ENCODE measurements at places on chromosomes 4 and X. TPM values are rescaled to one million over a fixed set of nuclear protein-coding genes. Genes with fewer than 3 reads are reported as not detected.

GRCh38 chrX:44785652-44786051, 58.2 kb upstream of the DUSP21 start:
- no peak for DNase-seq
- no peaks in the 10 kb centered on the region for H3K27me3 ChIP-seq
- no peaks in the 10 kb centered on the region for H3K4me1 ChIP-seq
- no peak overlapping the region for H3K4me3 ChIP-seq
- no peak overlapping the region for H3K27ac ChIP-seq
- no peaks in the 10 kb centered on the region for H3K36me3 ChIP-seq

- no peak overlapping the region for H3K27ac ChIP-seq
- no peaks in the 10 kb centered on the region for H3K4me1 ChIP-seq
- H3K4me3 ChIP-seq, result no peak overlapping the region
- no peaks in the 10 kb centered on the region for H3K36me3 ChIP-seq
- no peaks in the 10 kb centered on the region for H3K27me3 ChIP-seq
- DNase-seq, result no peak
These were observed 362.0 kb upstream of the CT83 start for GRCh38 chrX:116824785-116825184.

- no peaks in the 10 kb centered on the region for H3K36me3 ChIP-seq
- no peaks in the 10 kb centered on the region for H3K4me1 ChIP-seq
- H3K4me3 ChIP-seq, result no peak overlapping the region
- no peak for DNase-seq
These were observed 689.0 kb downstream of the GRID2 start for GRCh38 chr4:92992758-92993157.

GRCh38 chr4:19883841-19884240, 367.9 kb upstream of the SLIT2 start:
- DNase-seq, result no peak
- no peaks in the 10 kb centered on the region for H3K27me3 ChIP-seq
- no peak overlapping the region for H3K4me3 ChIP-seq
- no peaks in the 10 kb centered on the region for H3K36me3 ChIP-seq
- H3K4me1 ChIP-seq, result no peaks in the 10 kb centered on the region

DNA sequence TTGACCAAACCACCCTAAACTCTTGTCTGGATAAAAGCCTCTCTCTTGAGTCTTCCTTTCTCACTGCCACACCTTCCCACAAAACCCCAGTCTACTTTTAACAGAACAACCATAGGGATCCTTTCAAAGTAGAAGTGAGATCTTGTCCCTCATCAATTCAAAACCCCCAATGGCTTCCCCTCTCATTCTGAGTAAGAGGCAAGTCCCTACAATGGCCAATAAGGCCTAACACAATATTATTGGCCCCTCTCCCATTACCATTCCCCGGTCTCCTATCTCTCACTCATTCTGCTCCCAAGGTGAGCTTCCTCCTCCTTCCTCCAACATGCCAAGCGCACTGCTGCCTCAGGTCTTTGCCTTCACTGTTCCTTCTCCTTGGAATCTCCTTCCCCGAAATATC, 57.1 kb downstream of the REELD1 start:
- no peaks in the 10 kb centered on the region for H3K4me1 ChIP-seq
- no peak overlapping the region for H3K4me3 ChIP-seq
- no peak for DNase-seq
- peaks cover 2% of the 10 kb centered on the region for H3K36me3 ChIP-seq

DNA sequence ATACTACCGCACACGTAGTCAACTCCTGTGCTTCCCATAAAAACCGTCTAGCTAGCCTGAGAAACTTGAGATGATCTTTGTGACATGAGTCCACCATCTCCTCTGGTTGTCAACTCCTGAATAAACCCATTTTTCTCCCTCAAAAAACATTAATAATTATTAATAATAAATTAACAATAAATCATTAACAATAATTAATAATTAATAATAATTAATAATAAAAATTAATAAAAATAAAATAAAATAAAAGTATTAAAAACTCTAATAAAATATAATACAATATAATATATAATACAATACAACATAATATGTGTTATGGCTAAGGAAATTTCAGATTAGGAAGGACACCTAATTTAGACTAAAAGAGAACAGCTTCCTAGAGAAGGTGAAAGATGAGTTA, 20.7 kb upstream of the TMPRSS11E start:
- H3K27ac ChIP-seq, result no peak overlapping the region
- no peak overlapping the region for H3K4me3 ChIP-seq
- H3K4me1 ChIP-seq, result no peaks in the 10 kb centered on the region
- DNase-seq, result no peak
- no peaks in the 10 kb centered on the region for H3K27me3 ChIP-seq

DNA sequence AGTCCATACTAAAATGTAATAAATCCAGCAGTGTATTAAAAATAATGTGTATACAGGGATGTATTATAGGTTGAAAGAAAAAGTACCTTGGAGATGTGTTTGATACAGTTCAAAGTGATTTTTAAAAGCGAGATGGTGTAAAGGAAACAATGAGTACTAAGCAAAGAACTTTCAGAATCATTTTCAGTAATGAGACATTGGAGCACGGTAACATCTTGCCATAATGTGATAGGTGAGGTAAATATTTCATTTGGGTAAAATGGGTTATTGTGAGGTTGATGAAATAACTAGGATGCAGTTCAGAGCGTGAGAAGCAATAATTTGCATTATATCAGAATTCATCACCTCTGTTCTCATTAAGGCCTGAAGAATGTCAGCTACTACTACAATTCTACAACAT, 25.9 kb downstream of the EIF2S3 start:
- DNase-seq, result no peak
- no peaks in the 10 kb centered on the region for H3K4me1 ChIP-seq
- no peaks in the 10 kb centered on the region for H3K36me3 ChIP-seq
- H3K27me3 ChIP-seq, result no peaks in the 10 kb centered on the region

DNA sequence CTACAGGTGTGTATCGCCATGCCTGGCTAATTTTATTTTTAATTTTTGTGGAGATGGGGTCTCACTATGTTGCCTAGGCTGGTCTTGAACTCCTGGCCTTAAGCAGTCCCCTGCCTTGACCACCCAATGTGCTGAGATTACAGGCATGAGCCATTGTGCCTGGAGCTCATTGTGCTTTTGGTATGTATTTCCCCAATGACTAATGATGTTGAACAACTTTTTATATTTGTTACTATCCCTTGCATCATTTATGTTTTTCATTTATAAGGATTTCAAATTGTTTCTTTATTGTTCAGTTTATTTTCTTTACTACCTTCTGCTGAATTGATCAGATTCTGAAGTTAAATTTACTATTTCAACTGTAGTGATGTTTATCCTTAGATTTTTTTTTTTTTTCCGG, 199.7 kb downstream of the CEP135 start:
- H3K27ac ChIP-seq, result no peak overlapping the region
- H3K4me3 ChIP-seq, result no peak overlapping the region
- DNase-seq, result no peak
- no peaks in the 10 kb centered on the region for H3K4me1 ChIP-seq

GRCh38 chr4:103150677-103151076, 47.5 kb downstream of the CENPE start:
- DNase-seq, result no peak
- H3K27me3 ChIP-seq, result no peaks in the 10 kb centered on the region
- no peak overlapping the region for H3K27ac ChIP-seq
- H3K4me1 ChIP-seq, result no peaks in the 10 kb centered on the region
- no peak overlapping the region for H3K4me3 ChIP-seq
- H3K36me3 ChIP-seq, result no peaks in the 10 kb centered on the region

GRCh38 chr4:153025406-153025805, 89.3 kb downstream of the FHDC1 start:
- no peak overlapping the region for H3K4me3 ChIP-seq
- H3K27ac ChIP-seq, result no peak overlapping the region
- DNase-seq, result no peak

- H3K4me1 ChIP-seq, result no peaks in the 10 kb centered on the region
- no peak for DNase-seq
- H3K36me3 ChIP-seq, result no peaks in the 10 kb centered on the region
These were observed 131.9 kb upstream of the GPRIN3 start for GRCh38 chr4:89439533-89439932.

DNA sequence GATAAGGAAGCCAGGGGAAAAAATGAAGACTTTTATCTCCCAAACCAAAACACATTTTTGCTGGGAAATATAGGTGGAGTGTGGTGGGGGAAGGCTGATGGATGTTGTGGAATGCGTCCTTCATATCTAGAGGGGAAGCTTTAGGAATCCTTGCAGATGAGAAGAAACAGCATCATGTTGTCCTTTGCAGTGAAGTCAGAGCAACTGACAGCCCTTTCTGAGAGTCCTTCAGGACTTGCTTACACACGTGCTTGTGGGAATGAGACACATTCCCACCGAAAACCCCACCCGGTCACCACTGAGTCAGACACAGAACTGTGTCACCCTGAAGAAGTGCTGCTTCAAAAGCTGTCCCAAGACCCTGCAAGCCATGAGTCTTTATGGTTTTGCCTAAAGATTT, 81.5 kb downstream of the SHROOM2 start:
- H3K4me1 ChIP-seq, result no peaks in the 10 kb centered on the region
- H3K36me3 ChIP-seq, result no peaks in the 10 kb centered on the region
- no peak overlapping the region for H3K4me3 ChIP-seq
- DNase-seq, result no peak

DNA sequence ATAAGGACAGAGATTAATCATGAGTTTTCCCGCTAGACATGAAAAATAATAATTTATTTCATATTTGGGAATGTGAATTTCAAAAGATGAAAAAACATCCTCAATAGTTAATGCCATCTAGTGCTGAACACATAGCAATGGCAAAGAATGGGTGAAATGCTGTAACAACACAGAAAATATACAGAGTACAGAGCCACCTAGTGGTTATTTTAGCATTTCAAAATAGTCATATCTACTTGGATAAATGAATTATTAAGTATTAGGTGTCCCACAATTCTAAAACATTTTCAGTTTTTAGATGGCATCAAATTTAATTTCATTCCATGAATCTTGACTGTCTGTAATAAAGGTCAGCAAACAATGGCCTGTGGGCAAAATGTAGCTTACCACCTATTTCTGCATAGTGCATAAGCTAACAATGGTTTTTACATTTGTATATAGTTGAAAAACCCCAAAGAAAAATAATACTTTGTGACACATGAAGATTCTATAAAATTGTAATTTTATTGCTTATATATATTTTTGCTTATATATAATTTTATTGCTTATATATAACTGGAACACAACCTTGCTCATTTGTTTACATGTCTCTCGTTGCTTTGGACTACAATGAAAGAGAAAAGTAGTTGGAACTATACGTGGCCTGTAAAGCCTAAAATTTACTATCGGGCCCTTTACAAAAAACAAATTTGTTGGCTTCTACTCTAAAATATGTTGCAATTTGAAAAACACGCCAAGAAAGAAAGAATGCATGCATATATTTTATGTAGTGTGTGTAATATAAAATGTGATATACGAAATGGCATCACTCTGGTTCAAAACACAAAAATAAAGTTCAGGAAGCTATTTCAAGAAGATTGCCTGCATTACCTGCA, 99.1 kb upstream of the FAM47C start:
- no peak for DNase-seq
- H3K27me3 ChIP-seq, result no peaks in the 10 kb centered on the region
- no peaks in the 10 kb centered on the region for H3K4me1 ChIP-seq

DNA sequence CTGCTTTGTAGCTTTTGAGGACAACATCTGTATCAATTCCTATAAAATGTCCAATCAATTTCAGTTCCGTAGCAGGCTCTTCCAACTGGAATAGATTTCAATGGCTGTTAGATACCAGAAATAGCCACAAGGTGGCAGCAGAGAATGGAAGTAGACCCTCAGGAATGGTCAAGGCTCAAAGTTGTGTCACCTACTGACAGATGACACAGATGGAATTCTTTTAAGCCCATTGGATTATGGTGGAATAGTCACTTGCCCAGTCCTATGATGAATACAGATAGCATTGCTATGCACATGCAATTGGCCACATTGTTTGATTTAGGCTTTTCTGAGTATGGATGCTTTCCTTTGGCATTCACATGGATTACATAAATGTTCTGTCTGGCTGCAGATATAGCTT, 130.4 kb upstream of the RADX start:
- H3K27ac ChIP-seq, result no peak overlapping the region
- DNase-seq, result no peak
- H3K27me3 ChIP-seq, result no peaks in the 10 kb centered on the region
- H3K4me1 ChIP-seq, result no peaks in the 10 kb centered on the region
- no peaks in the 10 kb centered on the region for H3K36me3 ChIP-seq
- H3K4me3 ChIP-seq, result no peak overlapping the region

DNA sequence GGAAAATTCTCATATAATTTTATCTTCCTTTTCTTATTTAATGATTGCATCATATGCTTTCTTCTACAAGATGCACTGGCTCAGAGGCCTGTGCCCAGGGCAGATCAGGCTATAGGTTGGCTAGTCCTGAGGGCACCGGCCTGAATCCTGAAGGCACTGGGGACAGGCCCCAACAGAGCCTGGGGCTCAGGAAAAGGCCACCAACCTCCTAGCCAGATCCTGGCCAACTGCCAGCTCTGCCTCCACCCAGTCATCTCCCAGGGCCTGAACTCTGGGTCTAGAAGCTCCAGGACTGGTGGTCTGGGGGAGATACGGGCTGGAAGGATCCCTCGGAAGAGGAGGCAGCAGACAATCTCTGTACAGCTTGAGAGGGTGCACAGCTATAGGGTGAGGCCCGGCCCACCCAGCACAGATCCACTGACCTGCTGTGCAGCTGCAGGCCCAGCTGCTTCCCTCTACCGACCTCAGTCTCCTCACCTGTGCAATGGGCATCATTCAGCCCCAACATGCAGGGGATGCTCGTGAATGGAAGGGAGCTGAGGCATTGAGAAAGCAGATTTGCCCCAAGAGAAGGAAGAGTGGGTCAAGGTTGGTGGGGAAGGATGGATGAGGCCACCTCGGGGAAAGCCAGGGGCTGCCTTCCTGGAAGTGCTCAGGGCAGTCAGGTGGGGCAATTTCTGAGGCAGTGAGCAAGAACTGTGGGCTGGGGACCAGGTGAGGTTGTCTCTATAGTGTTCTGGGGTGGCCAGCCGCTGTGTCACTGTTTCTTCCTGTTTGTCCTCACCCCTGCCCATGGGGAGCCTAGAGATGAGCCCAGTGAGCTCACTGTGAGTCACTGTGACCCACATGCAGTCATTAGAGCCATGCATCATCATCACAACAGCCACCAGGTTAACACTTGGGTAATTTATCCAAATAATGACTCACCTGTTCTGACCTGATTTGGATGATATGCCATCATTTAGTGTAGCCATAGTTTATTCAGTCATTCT, 22.4 kb upstream of the XAGE2 start:
- no peaks in the 10 kb centered on the region for H3K27me3 ChIP-seq
- no peaks in the 10 kb centered on the region for H3K36me3 ChIP-seq
- no peak overlapping the region for H3K4me3 ChIP-seq

GRCh38 chr4:98720871-98721480, 62.6 kb upstream of the TSPAN5 start:
- no peaks in the 10 kb centered on the region for H3K4me1 ChIP-seq
- no peak overlapping the region for H3K4me3 ChIP-seq
- H3K27ac ChIP-seq, result no peak overlapping the region
- no peaks in the 10 kb centered on the region for H3K36me3 ChIP-seq
- no peaks in the 10 kb centered on the region for H3K27me3 ChIP-seq
- DNase-seq, result no peak

ENAM gene
- total RNA-seq, result not detected

FHDC1 gene
- total RNA-seq, result 3.0 TPM

DKK2 gene
- total RNA-seq, result 0.71 TPM

KLHL4 gene
- total RNA-seq, result 1.2 TPM

LRP2BP gene
- 1.8 TPM for total RNA-seq

TKTL1 gene
- total RNA-seq, result 0.24 TPM

SFRP2 gene
- total RNA-seq, result 91.0 TPM

CABS1 gene
- total RNA-seq, result not detected

TMEM271 gene
- total RNA-seq, result not detected
